ENCODE measurements at places on chromosomes 1 and 21.

DNA sequence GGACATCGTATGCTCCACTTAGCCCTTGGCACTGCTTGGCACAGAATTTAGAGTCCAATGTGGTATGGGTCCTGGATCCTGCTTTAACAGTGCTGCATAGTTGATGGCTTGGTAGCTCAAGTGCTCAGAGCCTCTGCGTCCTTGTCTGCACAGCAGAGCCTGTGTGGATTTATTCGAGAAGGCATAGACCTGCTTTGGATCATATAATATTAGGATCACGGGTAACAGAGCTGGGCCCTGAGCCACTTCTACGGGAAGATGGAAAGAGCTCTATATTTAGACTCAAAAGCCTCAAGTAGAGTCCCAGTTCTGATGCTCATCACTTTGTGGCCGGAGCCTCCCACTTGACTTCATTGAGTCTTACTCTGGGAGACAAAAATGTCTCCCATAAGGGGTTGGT is 164.4 kb upstream of the EDN2 start:
- no peak for DNase-seq

GRCh38 chr21:42346866-42347600 is 3.8 kb downstream of the TFF2 start:
- no peak for DNase-seq

GRCh38 chr1:240499012-240499411 is 112.9 kb downstream of the GREM2 start:
- peak; percentile 20 for DNase-seq

DNA sequence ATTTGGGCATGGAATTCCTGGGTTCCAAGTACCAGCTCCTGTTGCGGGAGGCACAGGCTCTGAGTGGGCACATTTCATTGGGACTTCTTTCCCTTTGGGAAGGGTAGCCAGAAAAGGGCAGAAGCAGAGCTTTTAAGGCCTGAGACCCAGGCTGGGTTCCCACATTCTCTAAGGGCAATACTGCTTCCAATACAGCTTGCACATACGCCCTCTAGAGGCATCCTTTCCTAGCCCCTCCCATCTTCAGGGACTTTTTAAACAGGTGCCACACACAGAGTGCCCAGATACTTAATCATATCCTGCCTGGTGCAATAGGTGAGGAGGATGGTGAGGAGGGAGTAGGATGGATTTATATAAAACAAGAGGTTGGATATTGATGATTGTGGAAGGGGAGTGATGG is 5.7 kb downstream of the GPR88 start:
- peak; percentile 54 for DNase-seq

DNA sequence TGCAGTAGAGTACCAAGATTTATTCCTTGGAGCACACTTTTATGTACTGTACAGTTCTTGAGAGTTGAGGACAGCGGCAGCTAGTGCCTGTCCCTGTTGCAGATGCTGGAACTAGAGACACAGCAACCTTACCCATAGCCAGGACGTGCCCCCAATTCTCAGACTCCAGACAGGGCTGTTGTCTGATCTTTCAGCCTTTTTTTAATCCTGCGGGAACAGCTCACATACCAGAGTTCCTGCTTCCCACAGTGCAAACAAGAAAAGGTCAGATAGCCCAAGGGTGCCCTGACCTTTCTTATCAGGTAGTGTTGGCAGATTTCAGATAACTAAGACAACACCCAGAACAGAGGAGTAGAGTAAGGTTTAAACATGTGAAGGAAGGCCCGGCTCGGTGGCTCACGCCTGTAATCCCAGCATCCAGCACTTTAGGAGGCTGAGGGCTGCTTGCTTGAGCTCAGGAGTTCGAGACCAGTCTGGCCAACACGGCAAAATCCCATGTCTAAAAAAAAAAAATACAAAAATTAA is 78.5 kb downstream of the DOP1B start:
- DNase-seq: no peak

GRCh38 chr21:43361493-43362296 is 65.2 kb downstream of the SIK1 start:
- no peak for DNase-seq

DNA sequence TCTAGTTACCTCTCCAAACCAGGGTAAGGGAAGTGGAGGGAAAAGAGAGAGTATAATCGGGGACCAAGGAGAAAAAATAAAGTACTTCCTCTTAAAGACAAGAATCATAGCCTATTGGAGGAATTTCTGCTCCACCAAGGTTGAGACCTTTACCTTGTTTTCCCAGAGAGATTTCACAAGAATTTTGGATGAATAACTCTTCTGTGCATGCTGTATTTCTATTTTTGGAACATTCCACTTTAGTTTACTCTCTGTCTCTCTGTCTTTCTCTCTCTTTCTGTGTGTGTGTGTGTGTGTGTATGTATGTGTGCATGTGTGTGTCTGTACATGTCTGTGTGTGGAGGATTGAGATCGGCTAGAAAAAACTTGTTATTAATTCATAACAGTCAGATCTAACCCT is 318.4 kb upstream of the RGS18 start:
- no peak for DNase-seq

GRCh38 chr1:37945743-37946702 is 830 bp downstream of the INPP5B start:
- no peak for DNase-seq

GRCh38 chr1:182433580-182433979 is 16.4 kb upstream of the RGSL1 start:
- DNase-seq: no peak

- DNase-seq: no peak
Observed at GRCh38 chr1:53704304-53704703, 34.7 kb downstream of the GLIS1 start.

- no peak for DNase-seq
Observed at GRCh38 chr1:28241638-28242241, 5.8 kb downstream of the ATP5IF1 start.

DNA sequence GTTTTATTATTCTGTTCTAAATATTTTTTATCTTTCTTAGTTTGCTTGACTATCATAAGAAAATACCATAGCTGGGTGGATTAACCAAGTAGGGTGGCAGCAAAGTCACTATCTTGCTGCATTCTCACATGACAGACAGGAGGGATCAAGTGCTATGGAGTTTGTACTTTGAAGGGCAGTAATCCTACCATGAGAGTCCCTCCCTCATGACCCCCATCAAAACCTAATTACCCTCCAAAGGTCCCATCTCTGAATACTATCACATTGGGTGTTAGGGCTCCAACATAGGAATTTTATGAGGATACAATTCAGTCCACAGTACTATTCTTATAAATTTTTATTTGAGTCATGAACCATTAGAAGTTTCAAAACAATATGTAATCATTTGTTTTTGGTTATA is 388.5 kb upstream of the B3GALT2 start:
- DNase-seq: no peak
